ENCODE measurements at places on chromosomes 3 and 15.

GRCh38 chr15:51796847-51797401 is 32.5 kb upstream of the TMOD3 start:
- no peaks in the 10 kb centered on the region for H3K27me3 ChIP-seq
- no peak overlapping the region for H3K4me3 ChIP-seq
- DNase-seq, result no peak
- H3K4me1 ChIP-seq, result no peaks in the 10 kb centered on the region

- no peaks in the 10 kb centered on the region for H3K4me1 ChIP-seq
- H3K36me3 ChIP-seq, result peaks cover 12% of the 10 kb centered on the region
- no peak for DNase-seq
- no peaks in the 10 kb centered on the region for H3K27me3 ChIP-seq
- no peak overlapping the region for H3K4me3 ChIP-seq
Measured at GRCh38 chr3:190605385-190605784, 91.5 kb downstream of the IL1RAP start.

DNA sequence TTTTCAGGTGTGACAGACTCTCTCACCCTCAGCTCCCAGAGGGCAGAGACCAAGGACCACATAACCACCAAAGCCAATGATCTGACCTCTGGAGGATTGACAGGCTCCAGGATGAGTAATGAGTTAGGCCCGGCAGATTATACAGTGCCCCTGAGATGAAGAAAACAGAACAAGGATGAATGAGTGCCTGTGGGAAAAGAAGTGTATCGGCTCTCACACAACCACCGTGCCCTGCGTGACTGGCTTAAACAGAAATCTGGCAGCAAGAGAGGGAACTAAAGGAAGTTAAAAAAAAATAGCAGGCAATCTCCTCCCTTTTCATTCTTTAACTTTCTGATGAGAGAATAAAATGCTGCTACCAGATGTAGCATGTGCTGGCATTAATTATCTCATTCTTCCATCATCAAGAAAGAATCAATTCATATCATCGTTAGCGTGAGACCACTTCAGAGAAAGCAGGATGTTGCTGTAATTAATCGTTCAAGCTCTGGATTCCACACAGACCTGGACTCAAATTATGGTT is 227.5 kb upstream of the COL8A1 start:
- no peaks in the 10 kb centered on the region for H3K4me1 ChIP-seq
- no peaks in the 10 kb centered on the region for H3K36me3 ChIP-seq
- DNase-seq, result no peak
- H3K27ac ChIP-seq, result no peak overlapping the region

DNA sequence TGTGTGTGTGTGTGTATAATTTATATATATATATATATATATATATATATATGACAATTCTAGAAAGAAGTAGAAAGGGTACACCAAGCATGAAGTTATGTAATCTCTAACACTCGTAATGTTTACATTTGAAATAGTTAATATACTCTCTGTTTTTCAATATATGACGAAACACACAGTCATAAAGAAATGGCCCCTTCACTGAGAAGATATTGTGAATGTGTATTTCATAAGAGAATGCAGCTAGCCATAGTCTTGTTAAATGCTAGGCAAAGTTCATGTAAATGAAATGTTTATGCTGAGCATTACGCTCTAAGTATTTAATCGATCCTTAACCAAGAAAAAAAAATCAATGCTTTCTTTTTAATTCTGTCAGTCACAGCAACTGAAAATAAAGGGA is 154.7 kb upstream of the TSPAN3 start:
- H3K36me3 ChIP-seq, result no peaks in the 10 kb centered on the region
- H3K4me3 ChIP-seq, result no peak overlapping the region
- no peak for DNase-seq
- H3K4me1 ChIP-seq, result peaks cover 17% of the 10 kb centered on the region

- no peak overlapping the region for H3K27ac ChIP-seq
- DNase-seq, result no peak
- no peaks in the 10 kb centered on the region for H3K27me3 ChIP-seq
Measured at GRCh38 chr3:159711560-159712333, 276.9 kb upstream of the IL12A start.

DNA sequence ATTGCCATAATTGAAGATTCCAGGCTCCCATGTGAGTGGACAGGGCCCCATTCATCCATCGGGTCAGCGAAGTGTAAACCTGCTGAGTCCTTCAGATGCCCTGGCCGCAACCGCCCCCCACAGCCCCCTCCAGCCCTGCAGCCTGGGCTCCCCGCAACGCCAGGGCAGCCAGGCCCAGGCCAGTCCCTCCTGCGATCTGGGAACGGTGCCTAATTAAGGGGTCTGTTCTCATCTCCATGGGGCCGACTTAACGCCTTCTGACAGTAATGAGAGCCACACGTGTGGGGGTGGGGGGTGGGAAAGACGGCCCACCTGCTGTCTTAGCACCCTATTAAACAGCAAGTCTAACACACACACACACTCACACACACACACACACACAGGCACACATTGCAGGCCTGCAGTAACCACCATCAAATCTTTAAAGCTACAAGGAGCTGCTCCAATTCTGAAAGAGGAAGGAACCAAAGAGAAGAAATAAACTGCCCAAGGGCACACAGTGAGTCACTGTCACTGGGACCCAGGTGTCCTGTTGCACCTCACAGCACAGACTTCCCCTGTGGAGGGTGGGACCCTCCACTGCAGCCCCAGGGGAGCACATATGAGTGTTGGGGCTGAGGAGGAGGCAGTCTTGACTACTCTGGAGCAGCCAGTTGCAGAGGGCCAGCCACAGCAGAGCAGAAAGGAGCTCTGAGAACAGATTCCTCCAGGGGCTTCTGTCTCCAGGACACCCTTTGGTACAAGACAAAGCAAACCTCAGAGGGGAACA is 31.8 kb upstream of the HES1 start:
- no peaks in the 10 kb centered on the region for H3K27me3 ChIP-seq
- no peak overlapping the region for H3K27ac ChIP-seq
- no peaks in the 10 kb centered on the region for H3K4me1 ChIP-seq
- DNase-seq, result no peak

- H3K36me3 ChIP-seq, result no peaks in the 10 kb centered on the region
- no peaks in the 10 kb centered on the region for H3K4me1 ChIP-seq
- no peak for DNase-seq
Measured at GRCh38 chr3:180382638-180383180, 219.3 kb upstream of the TTC14 start.

GRCh38 chr3:194482196-194482593 is 4.6 kb downstream of the ATP13A3 start:
- H3K27me3 ChIP-seq, result no peaks in the 10 kb centered on the region
- no peak overlapping the region for H3K27ac ChIP-seq
- H3K4me1 ChIP-seq, result peaks cover 38% of the 10 kb centered on the region
- H3K36me3 ChIP-seq, result peaks cover 5% of the 10 kb centered on the region

DNA sequence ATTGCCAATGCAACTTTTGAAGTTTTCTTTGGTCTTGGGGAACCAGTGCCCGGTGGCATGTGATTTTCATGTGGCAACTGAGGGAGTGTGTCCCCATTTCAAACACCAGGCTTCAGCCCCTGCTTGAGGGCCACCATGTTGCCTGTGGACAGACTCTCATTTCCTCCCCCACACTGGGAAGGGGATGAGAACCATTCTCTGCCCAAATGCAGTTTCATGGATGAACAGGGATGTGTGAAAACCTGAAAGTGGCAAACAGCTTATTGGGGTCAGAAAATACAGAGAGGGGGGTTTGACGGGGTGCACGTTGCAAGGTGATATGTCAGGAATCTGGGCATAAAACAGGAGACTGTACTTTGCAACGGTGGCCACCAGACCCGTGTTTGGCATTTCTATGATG is 6.3 kb downstream of the FAM107A start:
- H3K4me1 ChIP-seq, result peaks cover 43% of the 10 kb centered on the region
- H3K36me3 ChIP-seq, result peaks cover 20% of the 10 kb centered on the region
- no peak for DNase-seq
- H3K4me3 ChIP-seq, result no peak overlapping the region
- no peak overlapping the region for H3K27ac ChIP-seq

DNA sequence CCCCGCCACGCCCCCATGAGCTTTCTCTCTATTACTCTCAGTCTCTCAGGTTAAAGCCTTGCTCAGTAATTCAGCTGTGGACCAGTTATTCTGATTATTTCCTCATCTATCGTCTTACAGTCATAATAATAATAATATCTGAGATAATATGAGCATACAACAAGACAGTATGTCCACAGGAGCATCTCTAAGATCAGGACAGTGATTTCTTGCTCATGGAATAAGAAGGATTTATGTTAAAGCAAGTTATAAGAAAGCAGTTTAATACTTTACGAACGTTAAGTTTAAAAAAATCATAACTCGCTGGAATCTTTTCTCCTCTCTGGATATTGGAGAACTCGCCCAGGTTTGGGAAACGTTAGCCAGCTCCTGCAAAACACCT is 643 bp upstream of the LMCD1 start:
- DNase-seq, result no peak
- H3K27me3 ChIP-seq, result no peaks in the 10 kb centered on the region
- no peaks in the 10 kb centered on the region for H3K36me3 ChIP-seq
- peak overlapping the region; percentile 48 for H3K4me3 ChIP-seq
- peaks cover 51% of the 10 kb centered on the region for H3K4me1 ChIP-seq

DNA sequence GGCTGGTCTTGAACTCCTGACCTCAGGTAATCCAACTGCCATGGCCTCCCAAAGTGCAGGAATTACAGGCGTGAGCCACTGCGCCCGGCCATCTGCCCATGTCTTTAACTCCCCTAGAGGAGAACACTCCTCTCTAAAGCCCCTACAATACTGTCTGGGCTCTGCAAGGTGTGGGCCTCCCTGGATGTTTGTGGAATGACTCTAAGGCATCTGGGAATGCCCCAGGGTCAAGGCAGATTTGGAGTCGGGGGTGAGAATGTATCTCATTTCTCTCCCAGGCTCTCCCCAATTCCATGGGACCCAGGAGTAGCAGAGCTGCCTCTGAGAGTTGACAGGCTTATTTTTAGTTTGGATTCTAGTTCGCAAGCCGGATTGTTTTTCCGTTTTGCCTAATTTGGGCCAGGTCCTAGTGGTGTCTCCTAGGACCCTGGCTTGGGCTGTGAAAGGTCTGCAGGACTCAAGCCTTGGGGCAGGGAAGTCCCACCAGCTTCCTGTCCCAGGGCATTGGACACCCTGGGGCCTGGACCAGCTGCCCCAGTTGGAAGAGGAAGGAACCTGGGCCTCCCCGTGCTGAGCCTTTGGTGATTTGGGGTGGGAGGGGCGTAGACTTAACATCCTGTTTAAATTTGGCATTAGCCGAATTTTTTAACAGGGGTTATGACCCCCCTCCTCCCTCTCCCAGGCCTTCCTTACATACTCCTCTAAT is 53.5 kb downstream of the MAGEF1 start:
- no peaks in the 10 kb centered on the region for H3K4me1 ChIP-seq
- no peaks in the 10 kb centered on the region for H3K36me3 ChIP-seq
- no peaks in the 10 kb centered on the region for H3K27me3 ChIP-seq
- no peak overlapping the region for H3K4me3 ChIP-seq
- DNase-seq, result no peak

DNA sequence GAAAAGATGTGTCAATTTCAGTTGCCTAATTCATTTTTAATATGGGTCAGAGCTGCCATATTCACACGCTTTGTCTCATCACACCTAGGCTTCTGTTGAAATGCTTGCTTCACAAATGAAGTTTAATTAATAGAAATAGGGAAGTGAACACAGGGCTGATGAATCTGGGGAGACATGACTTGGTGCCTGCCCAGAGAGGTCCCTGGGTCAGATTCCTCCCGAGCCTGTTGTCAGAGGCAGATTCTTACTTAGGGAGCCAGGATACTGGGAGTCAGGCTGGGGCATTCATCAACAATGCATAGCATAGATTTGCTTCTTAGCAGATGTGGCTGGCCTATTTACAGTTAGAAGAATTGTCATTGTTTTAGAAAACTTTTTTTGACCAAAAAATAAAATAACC is 90.6 kb downstream of the CACNA1D start:
- H3K4me3 ChIP-seq, result no peak overlapping the region
- H3K27me3 ChIP-seq, result no peaks in the 10 kb centered on the region
- DNase-seq, result no peak
- no peaks in the 10 kb centered on the region for H3K36me3 ChIP-seq
- H3K27ac ChIP-seq, result no peak overlapping the region

DNA sequence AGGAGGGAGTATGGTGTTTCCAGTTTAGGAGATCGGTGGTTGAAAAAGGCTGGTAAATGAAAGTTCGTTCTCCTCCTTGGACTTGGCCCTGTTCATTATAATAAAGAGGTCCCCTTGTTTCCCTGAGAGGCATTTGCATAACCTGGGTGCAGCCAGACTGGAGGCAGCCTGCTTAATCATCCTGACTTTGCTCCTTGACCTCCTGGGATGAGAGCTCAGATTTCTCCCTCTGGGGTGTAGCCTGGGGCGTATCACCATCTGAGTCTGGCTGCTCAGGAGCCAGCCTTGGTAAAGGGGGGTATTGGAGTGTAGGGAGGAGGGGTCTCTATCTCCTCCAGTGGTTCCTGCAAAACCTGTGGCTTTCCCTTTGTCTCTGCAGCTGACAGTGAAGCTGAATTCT is 21.3 kb upstream of the ACAD9 start:
- DNase-seq, result no peak
- H3K4me1 ChIP-seq, result no peaks in the 10 kb centered on the region
- no peak overlapping the region for H3K27ac ChIP-seq

DNA sequence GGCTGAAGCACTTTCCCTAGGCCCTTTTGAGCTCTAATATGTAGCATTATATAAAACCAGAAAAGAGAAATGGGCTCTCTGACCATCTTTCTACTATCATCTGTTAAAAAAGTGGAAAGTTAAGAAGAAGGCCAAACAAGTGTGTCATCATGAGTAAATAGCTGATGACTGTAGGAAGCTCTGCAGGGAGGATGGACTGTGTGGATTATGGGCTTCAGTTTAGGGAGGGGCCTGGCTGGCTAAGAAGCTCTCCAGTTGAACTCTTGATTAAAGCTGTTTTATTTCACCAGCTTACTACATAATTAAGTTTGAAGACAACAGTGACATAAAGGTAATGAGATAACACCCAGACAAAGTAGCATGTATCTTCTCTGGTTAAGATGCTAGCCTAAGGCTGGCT is 30.6 kb downstream of the INTS14 start:
- H3K36me3 ChIP-seq, result no peaks in the 10 kb centered on the region
- DNase-seq, result no peak
- H3K27me3 ChIP-seq, result no peaks in the 10 kb centered on the region
- no peak overlapping the region for H3K27ac ChIP-seq
- H3K4me3 ChIP-seq, result no peak overlapping the region

DNA sequence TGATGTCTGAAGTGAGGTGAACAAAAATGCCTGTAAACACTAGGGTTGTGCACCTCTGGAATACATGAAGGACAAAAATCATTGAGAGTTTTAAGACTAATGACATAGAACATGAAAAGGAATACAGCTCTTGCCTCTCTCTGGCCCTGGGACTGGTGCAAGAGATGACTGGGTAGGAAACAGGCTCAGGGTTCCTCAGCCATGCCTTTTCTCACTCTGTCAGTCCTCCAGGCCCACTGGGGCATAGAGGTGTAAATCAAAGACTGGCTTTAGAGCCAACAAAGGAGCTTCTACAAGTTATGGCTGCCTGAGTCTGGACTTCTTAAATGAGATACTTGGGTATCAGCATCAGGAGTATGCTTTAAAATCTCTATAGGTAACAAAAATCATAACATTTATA is 554.7 kb upstream of the KCNMB2 start:
- H3K4me1 ChIP-seq, result no peaks in the 10 kb centered on the region
- no peak for DNase-seq
- H3K27ac ChIP-seq, result no peak overlapping the region
- no peak overlapping the region for H3K4me3 ChIP-seq

- H3K36me3 ChIP-seq, result peaks cover 46% of the 10 kb centered on the region
- DNase-seq, result no peak
- H3K27me3 ChIP-seq, result no peaks in the 10 kb centered on the region
- H3K27ac ChIP-seq, result no peak overlapping the region
Measured at GRCh38 chr3:184864000-184864399, 52.0 kb downstream of the VPS8 start.
